Stimulated activated CD4-positive, alpha-beta T cell treated with anti-CD3 and anti-CD28 coated beads, Interleukin-4, amount 100 ng/mL, for 48 hours (primary cell): ENCODE measurements at places on chromosomes 13 and 19.
A peak's percentile ranks its signal among the peaks of the same experiment; 100 is the strongest.

DNA sequence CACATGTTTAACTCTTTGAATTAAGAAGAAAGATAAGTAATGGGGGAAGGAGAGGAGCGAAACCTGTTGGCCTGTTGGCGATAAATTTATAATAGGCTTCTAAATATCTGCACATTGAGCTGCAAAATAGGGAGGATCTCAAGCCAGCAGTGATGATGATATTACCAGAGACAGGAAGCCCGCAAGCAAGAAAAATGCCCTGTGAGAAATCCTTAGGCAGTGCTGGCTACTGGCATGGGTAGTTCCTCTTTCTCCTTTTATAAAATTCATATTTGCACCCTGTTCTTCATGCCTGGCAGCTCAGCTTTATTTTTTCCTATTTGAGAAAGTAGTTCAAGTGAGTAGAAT lies 858 bp upstream of the USP12 start:
- no peak for DNase-seq

DNA sequence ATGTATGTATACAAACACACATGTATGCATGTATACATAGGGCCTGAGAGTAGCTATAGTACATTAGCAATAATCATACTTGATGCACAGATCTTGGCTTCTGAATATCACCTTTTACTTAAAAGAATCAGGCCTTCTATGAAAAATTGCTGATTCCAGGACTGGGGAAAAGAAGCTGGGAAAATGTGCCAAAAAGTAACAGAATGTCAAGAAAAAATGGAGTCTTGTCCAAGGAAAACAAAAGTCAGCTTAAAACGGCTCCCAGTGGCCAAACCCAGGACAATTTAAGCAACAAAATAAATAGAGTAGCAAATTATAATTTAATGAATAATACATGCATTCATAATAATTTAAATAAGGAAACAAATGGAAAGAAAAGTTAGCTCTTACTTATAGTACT lies 2104.9 kb downstream of the PCDH9 start:
- DNase-seq = no peak

GRCh38 chr13:110811008-110811720 lies 97.7 kb downstream of the ING1 start:
- no peak for DNase-seq

DNA sequence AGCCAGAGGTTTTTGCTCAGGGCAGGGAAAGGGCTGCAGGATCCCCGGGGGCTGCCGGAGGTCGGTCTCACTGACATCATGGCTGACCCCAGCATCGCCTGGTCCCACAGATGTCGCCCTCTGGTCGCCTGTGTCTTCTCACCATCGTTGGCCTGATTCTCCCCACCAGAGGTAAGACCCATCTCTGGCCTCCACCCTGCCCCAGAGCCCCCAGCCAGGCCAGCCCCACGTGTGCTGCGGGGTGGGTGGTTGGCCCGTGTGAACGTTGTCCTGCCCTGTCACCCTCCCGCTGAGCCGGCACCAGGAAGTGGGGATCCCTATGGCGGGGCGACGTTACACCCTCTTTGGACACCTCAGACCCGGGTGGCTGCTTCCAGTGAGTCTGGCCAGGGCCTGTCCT lies 906 bp downstream of the FXYD5 start:
- DNase-seq = peak; percentile 28

GRCh38 chr13:109933476-109933875 lies 147.1 kb upstream of the IRS2 start:
- DNase-seq = no peak

DNA sequence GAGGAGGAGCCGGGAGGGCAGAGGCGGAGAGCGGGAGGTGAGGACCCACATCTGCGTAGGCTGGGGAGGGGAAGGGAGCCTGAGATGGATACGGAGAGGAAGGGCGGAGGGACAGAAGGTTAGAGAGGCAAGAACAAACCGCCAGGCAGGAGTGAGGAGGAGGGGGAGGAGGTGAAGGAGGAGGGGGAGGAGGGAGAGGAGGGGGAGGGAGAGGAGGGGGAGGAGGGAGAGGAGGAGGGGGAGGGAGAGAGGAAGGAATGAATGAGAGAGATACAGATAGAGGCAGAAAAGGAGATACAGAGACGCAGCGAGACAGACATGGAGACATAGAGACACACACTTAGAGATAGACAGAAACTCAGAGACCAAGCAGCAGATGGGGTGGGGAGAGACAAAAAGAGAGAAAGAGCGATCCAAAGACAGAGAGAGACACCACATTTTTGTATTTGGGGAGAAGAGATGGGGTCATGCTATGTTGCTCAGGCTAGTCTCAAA lies 782 bp upstream of the CA11 start:
- DNase-seq = no peak

GRCh38 chr13:21399741-21400140 lies 59.4 kb downstream of the ZDHHC20 start:
- DNase-seq = no peak

- DNase-seq = no peak
Measured at GRCh38 chr19:15511671-15512424, 3.5 kb downstream of the CYP4F22 start.

DNA sequence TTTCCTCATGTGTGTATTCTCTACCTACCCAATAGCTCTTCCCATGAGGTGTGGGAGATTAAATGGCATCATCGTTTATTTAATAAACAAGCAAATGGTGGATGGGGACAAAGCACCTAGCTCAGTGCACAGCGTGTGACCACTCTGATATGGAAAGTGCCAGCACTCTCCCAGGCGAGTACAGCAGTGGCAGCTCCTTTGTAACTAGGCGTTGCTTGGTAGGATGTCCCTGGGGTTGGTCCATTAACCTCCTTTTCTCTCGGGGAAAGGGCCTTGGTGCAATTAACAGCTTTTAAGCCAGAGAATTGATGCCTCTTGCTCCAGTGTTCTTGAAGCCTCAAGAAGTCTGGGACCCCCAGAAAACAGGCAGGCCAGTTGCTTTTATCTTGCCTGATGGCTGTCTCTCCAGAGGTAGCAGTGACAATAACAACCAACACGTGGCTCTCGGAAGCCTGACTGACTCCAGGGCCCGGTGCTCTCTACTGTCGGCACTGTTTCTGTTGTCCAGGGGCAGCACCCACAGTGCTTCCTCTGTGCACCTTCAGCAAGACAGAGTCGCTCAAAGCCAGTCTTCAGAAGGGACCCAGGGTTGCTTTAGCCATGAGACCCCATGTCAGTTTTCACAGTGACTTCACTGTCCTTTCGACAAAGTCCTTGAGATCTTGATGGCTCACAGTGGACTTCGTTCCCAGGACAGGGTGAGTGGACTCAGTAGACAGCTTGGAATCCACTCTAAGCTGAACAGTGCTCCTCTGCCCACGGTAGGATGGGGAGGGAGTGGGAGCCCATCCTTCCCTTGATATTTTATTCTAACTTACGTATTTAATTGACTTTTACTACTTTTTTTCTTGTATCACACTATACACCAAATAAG lies 33.9 kb upstream of the NPAS1 start:
- DNase-seq = no peak

GRCh38 chr19:27971071-27971470 lies 1241.9 kb downstream of the UQCRFS1 start:
- DNase-seq = no peak
